Stimulated activated CD4-positive, alpha-beta T cell treated with anti-CD3 and anti-CD28 coated beads, TNF-alpha, amount 100 ng/mL, for 48 hours (primary cell): ENCODE measurements at places on chromosomes 5 and 9.

- DNase-seq: no peak
These were observed 67.5 kb downstream of the ZCCHC7 start for GRCh38 chr9:37187713-37188439.

GRCh38 chr9:28050046-28050445, 476.8 kb upstream of the C9orf72 start:
- no peak for DNase-seq

GRCh38 chr5:10400411-10400810, 41.3 kb upstream of the ROPN1L start:
- DNase-seq: no peak

DNA sequence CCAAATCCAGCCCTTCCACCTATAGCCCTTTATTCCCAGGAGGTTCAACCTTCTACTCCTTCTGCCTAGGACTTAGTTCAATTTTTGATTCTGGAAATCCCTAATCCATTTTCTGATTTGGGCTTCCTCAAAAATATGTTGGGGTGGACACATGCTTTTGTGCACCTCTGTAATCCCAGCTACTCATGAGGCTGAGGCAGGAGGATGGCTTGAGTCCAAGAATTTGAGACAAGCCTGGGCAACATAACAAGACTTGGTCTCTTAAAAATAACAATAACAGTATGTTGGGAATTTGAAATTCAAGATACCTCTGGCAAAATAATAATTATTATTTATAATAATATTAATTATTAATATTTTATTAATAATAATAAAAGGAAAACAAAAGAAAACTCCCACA, 188.7 kb upstream of the TLE4 start:
- DNase-seq: no peak

DNA sequence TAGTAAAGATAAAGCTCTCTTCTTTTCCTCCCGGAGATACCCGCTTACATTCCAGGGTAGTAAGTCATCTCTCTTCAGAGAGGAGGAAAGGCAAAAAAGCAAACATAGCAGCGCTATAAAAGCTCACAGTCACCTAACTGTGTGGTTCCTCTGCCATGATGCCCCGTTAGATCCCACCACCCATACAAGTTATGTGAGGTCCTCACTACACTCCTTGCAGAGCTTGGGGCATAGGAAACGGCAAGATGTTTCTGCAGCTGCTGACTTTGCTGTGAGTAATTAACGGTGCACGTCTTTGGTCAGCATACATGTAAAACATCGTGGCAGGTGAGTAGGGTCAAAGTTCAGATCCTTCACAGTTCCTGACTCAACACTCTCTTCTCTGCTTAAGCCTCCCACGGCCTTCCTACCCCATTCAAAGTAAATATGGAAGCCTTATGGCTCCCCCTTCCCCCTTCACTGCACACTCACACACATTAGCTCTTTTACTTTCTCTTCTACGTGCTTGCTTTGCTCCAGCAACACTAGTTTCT, 218.9 kb downstream of the DIRAS2 start:
- DNase-seq: no peak
